ENCODE measurements at places on chromosomes 7 and 10.

DNA sequence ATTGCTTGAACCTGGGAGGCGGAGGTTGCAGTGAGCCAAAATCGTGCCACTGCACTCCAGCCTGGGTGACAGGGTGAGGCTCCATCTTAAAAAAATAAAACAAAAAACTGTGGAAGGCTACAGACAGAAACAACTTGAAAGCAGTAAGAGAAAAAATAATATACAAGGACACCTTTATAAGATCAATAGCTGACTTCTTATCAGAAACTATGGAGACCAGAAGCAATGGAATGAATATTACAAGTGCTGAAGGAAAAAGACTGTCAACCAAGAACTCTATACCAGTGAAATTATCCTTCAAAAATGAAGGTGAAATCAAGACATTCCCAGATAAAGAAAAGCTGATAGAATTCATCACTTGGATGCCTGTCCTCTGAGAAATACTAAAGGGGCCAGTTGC is 49.0 kb downstream of the RBAK start:
- DNase-seq: no peak

GRCh38 chr7:121994625-121995410 is 121.9 kb downstream of the PTPRZ1 start:
- DNase-seq: no peak

DNA sequence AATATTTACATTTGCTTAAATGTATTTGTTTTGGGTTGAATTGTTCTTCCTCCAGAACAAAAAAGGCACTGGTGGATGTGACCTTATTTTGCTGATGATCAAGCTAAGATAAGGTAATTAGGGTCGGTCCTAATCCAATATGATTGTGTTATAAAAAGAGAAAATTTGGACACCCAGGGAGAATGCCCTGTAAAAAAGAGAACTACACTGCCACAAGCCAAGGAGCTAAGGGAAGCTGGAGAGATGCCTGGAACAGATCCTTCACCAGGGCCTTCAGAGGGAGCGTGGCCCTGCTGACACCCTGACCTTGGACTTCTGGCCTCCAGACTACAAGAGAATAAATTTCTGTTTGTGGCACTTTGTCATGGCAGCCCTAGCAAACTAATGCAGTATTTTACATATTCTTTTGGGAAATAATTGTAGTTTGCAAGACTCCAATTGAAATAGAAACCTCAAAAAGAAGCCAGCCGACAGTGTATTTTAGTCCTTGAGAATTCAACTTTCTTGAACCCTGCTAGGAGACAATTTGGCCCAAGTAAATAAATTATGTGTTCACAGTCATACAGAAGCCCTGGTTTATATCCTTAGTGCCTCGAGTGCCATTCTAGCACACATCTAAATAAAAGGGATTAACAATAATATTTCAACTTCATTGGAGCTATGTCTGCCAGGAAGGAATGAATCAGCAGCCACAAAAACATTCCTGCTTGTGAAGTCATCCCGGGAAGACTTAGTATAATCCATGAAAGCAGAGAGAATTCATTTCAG is 164.6 kb downstream of the PKD1L1 start:
- DNase-seq: no peak

GRCh38 chr7:77745746-77746145 is 49.5 kb downstream of the RSBN1L start:
- DNase-seq: no peak

- no peak for DNase-seq
These were observed 119.1 kb upstream of the PHYHIPL start for GRCh38 chr10:59057345-59057744.

GRCh38 chr7:105880571-105881330 is 4.4 kb upstream of the ATXN7L1 start:
- DNase-seq: no peak

DNA sequence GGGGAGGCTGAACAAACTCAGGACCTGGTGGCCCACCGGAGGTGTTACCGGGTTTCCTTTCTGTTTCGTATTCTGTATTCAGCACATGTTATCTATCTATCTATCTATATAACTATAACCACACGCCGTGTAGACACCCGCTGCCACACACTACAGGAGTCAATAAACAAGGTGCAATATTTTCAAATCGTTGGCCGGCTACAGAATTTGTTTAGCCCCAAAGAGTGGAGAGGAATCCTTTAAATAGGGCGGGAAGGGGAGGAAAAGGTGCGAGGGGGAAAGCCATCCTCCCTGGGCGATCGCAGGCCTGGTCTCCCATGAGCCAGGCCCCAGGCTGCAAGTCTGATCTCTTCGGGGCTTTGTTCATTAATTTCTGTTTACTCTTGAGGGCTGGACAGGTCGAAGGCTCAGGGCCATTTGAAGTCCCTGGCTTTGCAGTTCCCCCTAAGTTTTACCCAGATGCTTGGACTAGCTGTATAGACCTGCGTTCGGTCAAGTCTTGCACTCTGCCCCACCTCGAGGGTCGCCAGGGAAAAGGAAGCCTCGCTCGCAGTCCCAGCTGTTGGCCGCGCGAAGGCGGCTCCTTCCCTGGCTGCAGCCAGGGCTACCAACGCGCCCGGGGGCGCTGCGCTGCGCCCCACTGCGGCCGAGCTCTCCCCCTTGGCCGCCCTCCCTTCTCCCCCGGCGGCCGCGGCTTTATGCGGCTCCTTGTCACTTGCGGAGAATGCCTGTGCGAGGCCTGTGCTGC is 3.8 kb downstream of the NKX2-3 start:
- no peak for DNase-seq

GRCh38 chr7:3896169-3896765 is 595.2 kb downstream of the SDK1 start:
- no peak for DNase-seq

DNA sequence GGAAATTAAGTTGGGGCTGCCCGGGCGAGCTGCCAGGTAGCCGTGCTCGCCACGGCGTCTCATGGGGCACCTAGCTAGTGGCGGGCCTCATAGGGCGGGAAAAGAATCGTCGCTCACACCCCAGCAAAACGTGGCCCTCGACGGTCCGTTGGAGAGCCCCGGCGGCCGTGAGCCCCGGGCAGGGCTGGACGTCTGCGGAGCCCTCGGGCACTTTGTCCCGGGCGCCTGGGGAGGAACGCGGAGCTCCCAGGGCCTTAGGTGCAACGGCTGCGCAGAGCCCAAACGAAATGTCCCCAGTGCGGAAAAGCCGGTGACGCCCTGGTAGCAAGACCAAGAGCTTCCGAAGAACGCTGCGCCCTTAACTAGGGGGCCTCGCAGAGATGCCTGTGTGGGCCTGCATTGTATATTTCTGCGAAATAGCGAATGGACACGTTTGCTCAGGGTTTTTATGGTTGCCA is 866 bp upstream of the SFMBT2 start:
- DNase-seq: peak; percentile 14

GRCh38 chr10:127577376-127578258 is 28.5 kb downstream of the NPS start:
- no peak for DNase-seq

GRCh38 chr10:37856881-37857286 is 526 bp downstream of the ZNF248 start:
- no peak for DNase-seq

GRCh38 chr7:112192236-112193154 is 13.7 kb downstream of the DOCK4 start:
- no peak for DNase-seq

GRCh38 chr10:99654390-99655175 is 4.7 kb upstream of the ENTPD7 start:
- DNase-seq: no peak

- DNase-seq: no peak
These were observed 14.3 kb upstream of the NOM1 start for GRCh38 chr7:156935250-156935649.

- DNase-seq: no peak
These were observed 18.4 kb downstream of the GNA12 start for GRCh38 chr7:2825559-2826227.

- DNase-seq: no peak
These were observed 20.0 kb downstream of the XPNPEP1 start for GRCh38 chr10:109902992-109903947.

GRCh38 chr7:54166419-54166818 is 375.8 kb upstream of the VSTM2A start:
- DNase-seq: no peak

- DNase-seq: no peak
These were observed 411.1 kb upstream of the MGMT start for GRCh38 chr10:129055986-129056385.

GRCh38 chr10:3754727-3755439 is 30.1 kb downstream of the KLF6 start:
- DNase-seq: no peak

DNA sequence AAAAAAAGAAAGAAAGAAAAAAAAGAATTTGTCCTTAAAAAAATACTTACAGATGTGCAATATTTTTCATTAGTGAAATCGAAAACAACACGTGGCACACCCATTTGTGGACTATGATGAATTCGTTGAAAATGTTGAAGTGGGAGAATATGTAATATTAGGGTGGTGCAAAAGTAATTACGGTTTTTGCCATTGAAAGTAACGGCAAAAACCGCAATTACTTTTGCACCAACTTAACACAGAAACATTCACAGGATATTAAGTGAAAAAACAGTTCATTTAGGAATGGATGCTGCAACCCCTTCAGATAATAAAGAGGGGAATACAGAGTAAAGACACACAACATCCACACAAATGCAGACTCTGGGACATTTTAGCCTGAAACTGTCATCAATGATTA is 96.0 kb downstream of the CALN1 start:
- no peak for DNase-seq

- no peak for DNase-seq
These were observed 553.8 kb downstream of the TFEC start for GRCh38 chr7:115476671-115477181.

DNA sequence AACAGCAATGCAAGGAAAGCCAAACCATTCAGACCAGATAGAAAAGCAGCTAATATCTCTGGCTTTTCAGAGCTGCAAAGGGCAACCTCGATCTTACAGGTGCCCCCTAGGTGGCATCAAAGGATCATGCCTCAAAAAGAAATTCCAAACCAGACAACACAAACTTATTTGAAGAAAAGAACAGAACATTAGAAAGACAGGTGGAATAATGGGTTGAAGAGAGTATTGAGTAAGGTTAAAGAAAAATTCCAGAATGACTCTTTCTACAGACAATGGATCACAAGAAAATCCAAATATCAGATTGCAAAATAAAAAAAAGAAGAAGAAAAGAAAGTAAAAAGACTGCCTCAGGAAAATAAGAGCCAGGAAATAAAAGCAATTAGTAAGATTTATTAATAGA is 213.7 kb downstream of the ELMO1 start:
- no peak for DNase-seq

GRCh38 chr10:106436123-106436715 is 728.3 kb downstream of the SORCS1 start:
- DNase-seq: no peak

- no peak for DNase-seq
These were observed 136.9 kb downstream of the CFTR start for GRCh38 chr7:117616694-117617093.

DNA sequence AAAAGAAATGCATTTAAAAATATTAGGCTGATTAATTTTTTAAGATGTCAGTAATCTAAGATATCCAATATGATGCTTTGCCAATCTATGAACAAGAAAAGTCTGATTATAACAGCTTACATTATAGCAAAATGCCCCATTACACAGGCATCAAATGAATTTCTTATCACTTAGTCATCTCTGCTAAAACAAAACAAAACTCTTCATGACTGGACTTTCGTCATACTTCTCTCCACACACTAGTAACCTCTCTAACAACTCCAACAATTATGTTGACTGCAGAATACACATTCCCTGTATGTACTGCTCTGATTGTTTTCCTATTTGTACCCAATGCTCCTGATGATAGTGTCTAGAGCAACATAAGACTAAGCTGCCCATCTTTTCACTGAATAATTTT is 3.8 kb upstream of the MKI67 start:
- no peak for DNase-seq

GRCh38 chr10:10828623-10829022 is 189.0 kb upstream of the CELF2 start:
- no peak for DNase-seq

- no peak for DNase-seq
These were observed 342.7 kb upstream of the ETV1 start for GRCh38 chr7:14332155-14332554.

- DNase-seq: no peak
These were observed 26.1 kb downstream of the DYNC1I1 start for GRCh38 chr7:95798401-95798930.

- DNase-seq: no peak
These were observed 199.5 kb upstream of the NFE2L3 start for GRCh38 chr7:25952261-25953057.

DNA sequence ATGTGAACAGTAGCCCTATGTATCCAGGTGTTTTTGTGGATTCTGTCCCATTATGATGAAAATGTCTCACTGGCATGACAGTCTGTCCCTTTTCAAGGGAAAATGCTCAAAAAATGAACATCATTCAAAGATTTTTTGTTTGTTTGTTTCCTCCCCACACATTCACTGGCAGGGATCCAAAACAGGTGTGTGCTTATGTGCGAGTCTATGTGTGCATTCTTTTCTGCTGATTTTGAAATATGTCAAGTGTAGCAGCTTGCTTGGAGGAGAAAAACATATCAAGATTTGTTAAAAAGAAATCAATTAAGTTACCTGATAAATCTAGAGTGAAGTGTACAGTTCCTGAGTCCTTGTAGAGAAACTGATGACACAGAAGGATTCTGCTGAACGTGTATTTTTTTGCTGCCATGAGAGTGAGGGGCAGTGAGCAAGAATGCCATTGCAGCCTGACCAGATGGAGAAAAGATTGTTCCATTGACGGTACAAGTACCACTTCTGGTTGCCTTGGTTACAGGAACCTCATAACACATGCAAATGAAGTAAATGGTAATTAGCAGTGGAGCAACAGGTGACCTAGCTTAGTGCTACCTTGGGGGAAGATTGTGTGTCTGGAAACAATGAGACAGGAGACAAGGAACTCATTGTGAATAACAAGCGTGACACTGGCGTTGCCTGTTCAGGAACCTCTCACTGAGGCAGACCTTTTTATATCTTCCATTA is 277.4 kb upstream of the PHYHIPL start:
- no peak for DNase-seq

GRCh38 chr10:96687317-96688012 is 32.8 kb downstream of the PIK3AP1 start:
- DNase-seq: no peak

- DNase-seq: no peak
These were observed at the start of gene SORCS1 for GRCh38 chr10:107163881-107164861. SORCS1 (minus strand) TSS chr10:107164706.

GRCh38 chr7:134375206-134375605 is 58.5 kb upstream of the SLC35B4 start:
- DNase-seq: no peak

DNA sequence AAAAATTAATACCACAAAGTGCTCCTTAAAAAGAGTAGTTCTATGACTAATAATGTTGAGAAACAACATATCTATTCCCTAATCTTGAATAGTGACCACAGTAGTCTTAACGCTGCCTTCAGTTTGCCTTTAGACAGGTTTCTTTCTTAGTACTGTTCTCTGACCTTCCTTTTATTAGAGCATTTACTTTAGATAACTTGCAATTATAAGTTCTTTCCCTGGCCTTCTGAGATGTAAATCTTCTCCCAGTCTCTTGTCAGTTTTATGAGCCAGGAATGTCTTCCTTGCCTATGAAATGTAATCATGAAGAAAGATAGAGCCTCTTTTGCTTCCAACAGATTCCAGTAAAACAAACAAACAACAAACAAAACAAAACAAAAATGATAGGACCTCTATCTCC is 1119.8 kb upstream of the LRRTM3 start:
- DNase-seq: no peak

All from activated effector memory CD4-positive, alpha-beta T cell treated with Interleukin-2 at 50 U/mL for 16 hours (primary cell).